ENCODE measurements at places on chromosomes 2 and 18.

DNA sequence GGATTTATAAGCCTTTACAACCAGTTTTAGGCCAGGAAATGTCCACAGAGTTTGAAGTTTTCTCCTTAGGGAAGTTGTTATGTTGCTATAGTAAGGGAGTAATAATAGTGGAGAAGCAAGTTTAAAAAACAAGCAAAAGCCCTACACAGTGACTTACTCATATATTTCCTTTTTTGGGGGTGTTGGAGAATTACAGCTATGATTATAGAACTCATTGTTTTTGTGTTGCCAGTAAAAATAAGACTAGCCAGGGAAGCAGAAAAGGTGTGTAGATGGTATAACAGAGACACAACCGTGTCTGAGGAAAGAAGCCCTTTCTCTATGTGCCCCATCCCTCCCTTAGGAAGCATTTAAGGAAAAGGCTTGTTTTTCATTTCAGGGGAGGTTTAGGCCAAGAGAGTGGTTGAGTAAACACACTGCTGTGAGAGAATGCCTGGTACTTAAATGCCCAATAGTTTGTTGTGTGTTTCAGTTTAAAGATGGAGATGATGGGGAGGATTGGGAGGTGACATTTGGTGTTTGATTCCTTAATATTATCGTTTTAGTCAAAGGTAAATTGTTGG is 2.3 kb downstream of the VAPA start:
- DNase-seq: no peak

- peak; percentile 41 for DNase-seq
These were observed 591 bp downstream of the ASXL2 start for GRCh38 chr2:25877431-25878360.

DNA sequence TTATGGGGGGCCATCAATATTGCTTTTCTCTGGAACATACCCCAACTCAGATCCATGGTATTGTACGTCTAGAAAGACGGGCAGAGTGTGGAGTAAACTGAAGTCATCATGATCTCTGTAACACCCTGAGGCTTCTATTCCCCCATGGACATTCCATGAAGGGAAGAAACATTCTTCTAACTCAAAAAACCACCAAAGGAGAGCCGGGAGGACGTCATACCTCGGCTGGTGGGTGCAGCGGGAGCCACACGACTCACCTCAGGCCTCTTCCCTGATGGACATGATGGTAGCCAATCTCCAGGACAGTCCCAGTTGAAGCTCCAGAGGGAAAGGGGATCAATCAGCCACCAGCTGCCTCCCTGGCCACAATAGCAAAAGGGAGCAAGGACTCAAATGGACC is 127.3 kb downstream of the MREG start:
- DNase-seq: no peak

DNA sequence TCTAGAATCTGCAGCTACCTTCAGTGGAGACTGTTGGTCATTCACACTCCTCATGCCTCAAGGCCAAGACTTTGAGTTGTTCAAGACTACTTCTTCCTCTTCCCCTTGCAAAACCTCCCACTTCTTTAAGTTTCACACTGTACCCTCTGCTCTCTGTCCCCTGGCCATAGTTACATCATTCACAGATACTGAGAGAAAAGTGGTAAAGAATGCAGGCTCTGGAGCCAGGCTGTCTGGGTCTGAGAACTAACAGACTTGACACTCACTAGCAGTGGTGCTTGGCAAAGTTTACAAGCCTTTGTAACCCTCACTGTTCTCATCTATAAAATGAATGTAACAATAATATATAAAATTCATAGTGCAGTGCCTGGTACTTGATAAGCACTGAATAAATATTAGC is 61.8 kb downstream of the CDH20 start:
- DNase-seq: no peak

GRCh38 chr2:72220170-72220569 is 72.5 kb upstream of the CYP26B1 start:
- DNase-seq: no peak

DNA sequence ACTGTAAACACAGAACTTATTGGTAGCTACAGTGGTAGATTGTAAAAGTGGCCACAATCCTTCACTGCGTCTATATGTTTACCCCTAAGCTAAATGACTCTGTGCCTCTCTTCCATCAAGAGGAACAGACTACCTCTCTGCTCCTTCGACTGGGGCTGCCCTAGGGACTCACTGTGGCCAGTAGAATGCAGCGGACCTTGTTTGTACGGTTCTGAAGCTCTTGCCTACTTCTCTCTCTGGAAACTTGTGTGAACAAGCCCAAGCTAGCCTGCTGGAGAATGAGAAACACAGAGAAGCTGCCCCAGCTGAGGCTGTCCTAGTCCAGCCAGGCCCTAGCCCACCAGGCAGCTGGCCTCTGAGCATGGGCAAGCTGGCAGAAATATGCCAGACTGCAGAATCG is 140.8 kb upstream of the SLC1A4 start:
- DNase-seq: no peak

DNA sequence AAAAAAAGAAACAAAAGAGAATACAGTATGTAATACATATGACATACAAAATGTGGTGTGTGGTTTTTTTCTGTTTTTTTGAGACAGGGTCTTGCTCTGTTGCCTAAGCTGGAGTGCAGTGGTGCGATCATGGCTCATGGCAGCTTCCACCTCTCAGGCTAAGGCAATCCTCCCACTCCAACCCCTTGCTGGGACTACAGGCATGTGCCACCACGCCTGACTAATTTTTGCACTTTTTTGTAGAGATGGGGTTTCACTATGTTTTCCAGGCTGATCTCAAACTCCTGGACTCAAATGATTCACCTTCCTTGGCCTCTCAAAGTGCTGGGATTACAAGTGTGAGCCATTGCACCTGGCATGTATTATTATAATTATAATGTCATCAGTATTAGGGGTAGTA is 38.9 kb downstream of the DHX57 start:
- no peak for DNase-seq

GRCh38 chr2:38095996-38096861 is 20.3 kb upstream of the CYP1B1 start:
- DNase-seq: peak; percentile 38

- peak; percentile 100 for DNase-seq
These were observed 4.4 kb downstream of the CCL20 start for GRCh38 chr2:227817850-227818674.

- no peak for DNase-seq
These were observed 40.7 kb downstream of the INO80D start for GRCh38 chr2:206045251-206045650.

GRCh38 chr18:14927701-14928100 is 179.7 kb downstream of the ANKRD30B start:
- no peak for DNase-seq

- no peak for DNase-seq
These were observed 143.6 kb upstream of the HNRNPA3 start for GRCh38 chr2:177068967-177069366.

DNA sequence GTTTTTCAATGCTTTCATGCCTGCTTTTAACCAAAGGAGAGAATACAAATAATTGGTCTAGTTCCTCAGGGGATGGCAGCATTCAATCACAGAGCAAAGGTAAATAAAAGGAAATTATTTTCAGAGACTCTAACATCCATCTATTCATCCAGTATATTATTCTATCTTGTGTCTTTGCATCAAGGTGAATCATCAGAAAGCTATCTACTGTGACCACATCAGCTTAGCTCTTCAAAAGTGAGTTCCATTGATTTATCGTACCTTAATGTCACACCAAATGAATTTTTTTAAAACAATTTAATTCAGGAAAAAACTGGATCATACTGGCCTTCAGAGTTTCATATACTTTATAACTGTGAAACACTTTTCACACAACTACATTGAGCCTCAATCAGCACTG is 66.1 kb downstream of the CHN1 start:
- DNase-seq: peak; percentile 5

DNA sequence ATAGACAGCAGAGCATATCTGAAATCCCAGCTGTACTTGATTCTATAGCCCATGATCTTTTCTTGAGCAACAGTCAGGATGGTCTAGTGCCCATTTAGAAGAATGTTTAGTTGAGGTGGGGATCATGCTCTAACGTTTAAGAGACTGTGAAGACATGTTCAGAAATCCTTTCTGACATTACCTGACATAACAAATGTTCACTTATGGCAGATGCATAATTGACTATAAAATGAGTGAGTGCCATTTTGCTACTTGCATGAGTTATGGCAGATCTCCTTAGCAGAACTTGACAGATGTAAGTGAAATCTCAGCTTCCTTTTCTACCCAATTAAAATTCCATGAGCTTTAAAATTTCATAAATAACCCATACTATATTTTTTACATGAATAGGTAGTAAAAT is 209.5 kb upstream of the MMADHC start:
- no peak for DNase-seq

- no peak for DNase-seq
These were observed 659 bp upstream of the COX5B start for GRCh38 chr2:97645112-97645694.

DNA sequence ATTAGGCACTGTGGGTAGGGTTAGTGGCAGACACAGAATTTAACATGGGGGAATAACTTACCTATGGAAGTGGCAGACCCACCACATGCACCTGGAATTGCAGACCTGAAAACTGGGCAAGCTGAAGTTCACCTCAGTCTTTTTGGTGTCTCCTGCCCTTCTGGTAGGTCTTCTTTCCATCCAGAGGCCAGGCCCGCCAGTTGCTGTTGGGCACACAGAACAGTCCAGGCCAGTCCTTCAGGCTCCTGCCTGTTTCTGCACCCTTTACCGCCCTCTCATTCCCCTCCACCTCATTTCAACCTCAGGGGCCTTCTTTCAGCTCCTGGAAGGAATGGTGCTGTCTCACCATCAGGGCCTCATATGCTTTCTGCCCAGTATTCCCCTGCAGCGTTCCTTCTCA is 358.9 kb upstream of the ETAA1 start:
- DNase-seq: no peak

- DNase-seq: no peak
These were observed 5.5 kb downstream of the SALL3 start for GRCh38 chr18:78984941-78985784.

DNA sequence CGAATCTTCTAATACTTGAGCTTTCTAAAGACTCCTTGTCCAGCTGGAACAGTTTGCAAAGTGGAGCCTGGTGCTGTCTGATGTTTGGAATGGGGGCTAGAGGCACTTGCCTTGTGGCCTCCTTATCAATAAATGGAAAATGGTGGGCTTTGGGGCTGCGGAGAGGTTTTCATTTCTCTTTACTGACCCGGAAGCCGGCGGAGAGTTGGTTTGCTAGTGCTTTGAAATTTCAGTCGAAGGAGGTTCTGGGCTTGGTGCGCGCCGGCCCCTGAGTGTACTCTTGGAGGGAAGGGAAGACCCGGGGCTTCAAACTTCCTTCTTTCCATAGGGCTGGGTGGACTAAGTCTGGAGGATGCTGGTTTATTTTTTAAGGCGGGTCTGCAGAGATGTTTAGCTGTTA is 714 bp downstream of the RPIA start:
- DNase-seq: no peak

DNA sequence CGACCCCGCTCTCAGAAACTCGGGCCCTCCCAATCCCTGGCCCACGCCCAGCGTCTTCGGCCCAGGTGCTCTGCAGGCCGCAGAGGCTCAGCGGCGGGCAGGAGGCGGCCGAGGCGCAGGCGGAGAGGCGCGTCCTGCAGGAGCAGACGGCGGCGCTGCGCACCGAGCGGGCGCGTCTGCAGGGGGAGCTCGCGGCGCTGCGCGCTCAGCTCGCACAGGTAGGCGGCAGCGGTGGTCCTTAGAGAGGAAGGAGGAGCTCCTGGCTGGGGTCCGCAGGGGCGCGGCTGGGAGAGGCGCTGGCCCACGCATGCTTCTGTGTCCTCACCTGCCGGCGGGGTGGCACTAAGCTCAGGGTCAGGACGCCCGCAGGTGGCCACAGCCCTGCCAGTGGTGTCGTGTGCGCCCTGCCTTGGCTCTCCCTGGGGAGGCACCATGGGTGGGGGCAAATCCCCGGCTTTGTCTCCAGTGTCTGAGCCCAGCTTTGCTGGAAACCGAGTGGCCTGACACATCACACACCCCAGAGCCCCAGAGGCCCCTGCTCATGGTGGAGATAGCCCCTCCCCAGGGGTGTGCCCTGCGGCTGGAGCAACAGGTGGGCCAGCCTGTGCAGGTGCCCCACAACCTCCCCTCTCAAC is 14.9 kb upstream of the SNED1 start:
- DNase-seq: no peak

DNA sequence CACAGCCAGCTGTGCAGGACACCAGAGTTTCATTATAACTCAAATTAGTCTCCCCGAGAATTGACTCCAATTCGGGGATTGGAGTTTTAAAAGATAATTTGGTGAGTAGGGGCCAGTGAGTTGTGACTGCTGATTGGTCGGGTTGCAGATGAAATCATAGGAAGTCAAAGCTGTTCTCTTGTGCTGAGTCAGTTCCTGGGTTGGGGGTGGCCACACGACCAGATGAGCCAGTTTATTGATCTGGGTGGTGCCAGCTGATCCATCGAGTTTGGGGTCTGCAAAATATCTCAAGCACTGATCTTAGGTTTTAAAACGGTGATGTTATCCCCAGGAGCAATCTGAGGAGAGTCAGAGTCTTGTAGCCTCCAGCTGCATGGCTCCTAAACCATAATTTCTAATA is 82.7 kb upstream of the SLC66A3 start:
- DNase-seq: no peak

DNA sequence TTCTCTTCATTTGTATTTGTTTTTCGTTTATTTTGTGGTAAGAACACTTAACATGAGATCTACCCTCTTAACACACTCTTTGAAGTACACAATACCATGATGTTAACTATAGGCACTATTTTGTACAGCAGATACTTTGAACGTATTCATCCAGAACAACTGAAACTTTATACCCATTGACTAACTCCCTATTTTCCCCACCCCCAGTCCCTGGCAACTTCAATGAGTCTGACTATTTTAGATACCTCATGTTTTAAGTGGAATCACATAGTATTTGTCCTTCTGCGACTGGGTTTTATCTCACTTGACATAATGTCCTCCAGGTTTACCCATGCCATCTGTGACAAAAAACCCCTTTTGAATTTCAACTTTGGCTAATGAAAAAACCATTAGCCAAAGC is 356.3 kb upstream of the CDH20 start:
- DNase-seq: no peak

DNA sequence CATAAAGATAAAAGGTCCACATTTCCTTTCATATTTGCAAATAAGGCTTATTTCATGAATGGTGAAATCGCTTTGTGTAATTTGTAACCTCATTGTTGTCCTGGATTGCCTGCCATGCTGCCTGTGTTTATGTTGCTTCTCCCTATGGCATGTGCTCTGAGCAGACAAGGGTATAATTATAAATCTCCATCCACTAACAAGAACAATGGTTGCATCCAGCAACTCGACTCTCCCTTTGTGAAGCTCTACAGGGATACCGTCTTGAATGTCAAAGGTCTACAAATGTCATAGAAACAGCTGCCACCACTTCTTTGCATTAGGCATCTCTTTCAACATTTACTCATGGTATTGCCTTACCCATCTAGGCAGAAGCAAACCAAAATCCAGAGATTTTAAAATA is 209.6 kb downstream of the SLC8A1 start:
- no peak for DNase-seq

DNA sequence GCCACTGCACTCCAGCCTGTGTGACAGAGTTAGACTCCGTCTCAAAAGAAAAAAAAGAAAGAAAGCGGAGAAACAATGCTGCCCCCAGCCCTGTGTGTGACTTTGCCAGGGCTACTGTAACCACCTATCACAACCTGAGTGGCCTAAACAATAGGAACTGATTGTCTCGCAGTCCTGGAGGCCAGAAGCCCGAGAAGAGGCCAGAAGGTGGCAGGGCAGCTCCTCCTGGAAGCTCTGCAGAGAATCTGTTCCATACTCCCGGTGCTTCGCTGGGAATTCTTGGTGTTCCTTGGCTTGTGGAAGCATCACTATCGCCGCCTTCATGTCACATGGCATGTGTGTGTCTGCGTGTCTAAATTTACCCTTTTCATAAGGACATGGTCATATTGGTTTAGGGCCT is 14.4 kb upstream of the RAB17 start:
- no peak for DNase-seq

- no peak for DNase-seq
These were observed 127.8 kb downstream of the TRIM43 start for GRCh38 chr2:95719473-95720060.
